Kidney (tissue), 22 donors: ENCODE measurements at places on chromosomes 3 and 15. TPM values are rescaled to one million over a fixed set of nuclear protein-coding genes. Genes with fewer than 3 reads are reported as not detected.

DNA sequence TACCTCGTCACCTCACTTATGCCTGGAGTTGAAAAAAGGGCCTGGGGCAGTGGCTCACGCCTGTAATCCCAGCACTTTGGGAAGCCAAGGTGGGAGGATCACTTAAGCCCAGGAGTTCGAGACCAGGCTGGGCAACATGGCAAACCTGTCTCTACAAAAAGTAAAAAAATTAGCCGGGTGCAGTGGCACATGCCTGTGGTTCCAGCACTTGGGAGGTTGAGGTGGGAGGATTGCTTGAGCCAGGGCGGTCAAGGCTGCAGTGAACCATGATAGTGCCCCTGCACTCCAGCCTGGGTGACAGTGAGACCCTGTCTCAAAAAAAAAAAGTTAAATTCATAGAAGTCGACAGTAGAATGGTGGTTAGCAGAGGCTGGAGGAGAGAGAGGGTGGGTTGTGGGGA is 4.6 kb upstream of the NEIL1 start:
- peaks cover 4% of the 10 kb centered on the region for H3K4me1 ChIP-seq
- no peak for DNase-seq
- H3K27me3 ChIP-seq = no peaks in the 10 kb centered on the region
- peaks cover 8% of the 10 kb centered on the region for H3K36me3 ChIP-seq

DNA sequence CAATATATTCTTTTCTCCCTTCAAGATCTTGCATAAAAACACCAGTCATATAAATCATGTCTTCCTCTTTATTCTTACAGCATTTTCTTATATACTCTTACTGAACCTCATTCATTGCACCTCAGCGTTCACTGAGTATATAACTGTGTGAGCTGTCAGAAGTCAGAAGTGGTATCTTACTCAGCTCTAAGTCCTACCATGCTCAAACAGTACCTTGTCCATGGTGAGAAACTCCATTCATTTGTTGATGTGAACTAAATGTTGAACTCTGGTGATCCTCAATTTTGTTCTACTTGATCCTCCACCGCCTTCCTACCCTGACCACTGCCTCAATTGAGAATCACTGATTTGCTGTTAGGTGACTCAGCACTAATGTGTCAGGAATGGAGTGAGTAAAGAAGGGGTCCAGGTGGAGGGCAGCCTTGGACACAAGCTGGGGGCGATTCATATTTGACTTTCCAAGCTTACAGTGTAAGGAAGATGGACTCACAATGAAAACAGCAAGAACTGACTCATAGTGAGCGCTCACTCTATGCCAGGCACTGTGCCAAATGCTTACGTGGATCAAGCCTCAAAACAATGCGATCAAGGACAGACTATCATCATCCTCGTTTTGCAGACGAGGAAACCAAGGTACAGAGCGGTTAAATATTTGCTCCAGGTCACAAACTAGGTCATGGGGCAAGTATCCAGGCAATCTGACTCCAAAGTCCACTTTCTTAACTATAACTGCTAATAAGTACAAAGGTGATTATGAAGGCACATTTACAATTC is 13.5 kb upstream of the ZFYVE19 start:
- H3K4me1 ChIP-seq = peaks cover 16% of the 10 kb centered on the region
- H3K27me3 ChIP-seq = no peaks in the 10 kb centered on the region
- H3K27ac ChIP-seq = peak overlapping the region; percentile 48
- no peak overlapping the region for H3K4me3 ChIP-seq
- no peaks in the 10 kb centered on the region for H3K36me3 ChIP-seq

DNA sequence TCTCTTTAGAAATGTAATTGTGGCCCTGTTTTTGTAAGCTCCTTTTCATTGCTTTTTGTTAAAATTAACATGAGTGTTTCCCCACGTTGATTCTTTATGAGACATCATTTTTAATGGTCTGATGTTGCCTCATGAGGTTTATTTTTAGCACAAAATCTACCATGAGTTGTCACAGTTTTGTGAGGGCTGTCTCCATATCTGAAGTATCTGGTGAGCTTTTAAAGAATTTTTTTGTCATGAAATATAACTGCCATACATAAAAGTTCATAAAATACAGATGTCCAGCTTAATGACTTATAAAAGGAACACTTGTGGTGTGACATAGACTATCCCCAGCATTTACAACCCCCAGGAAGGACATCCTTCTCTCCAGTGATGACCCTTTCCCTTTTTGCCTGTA is 34.3 kb upstream of the CEMIP start:
- H3K4me3 ChIP-seq = no peak overlapping the region
- DNase-seq = no peak
- H3K36me3 ChIP-seq = no peaks in the 10 kb centered on the region
- no peaks in the 10 kb centered on the region for H3K4me1 ChIP-seq
- no peaks in the 10 kb centered on the region for H3K27me3 ChIP-seq

- H3K27ac ChIP-seq = no peak overlapping the region
- DNase-seq = no peak
- no peaks in the 10 kb centered on the region for H3K27me3 ChIP-seq
- no peak overlapping the region for H3K4me3 ChIP-seq
- no peaks in the 10 kb centered on the region for H3K36me3 ChIP-seq
Measured at GRCh38 chr15:44222478-44222877, 27.4 kb upstream of the FRMD5 start.

DNA sequence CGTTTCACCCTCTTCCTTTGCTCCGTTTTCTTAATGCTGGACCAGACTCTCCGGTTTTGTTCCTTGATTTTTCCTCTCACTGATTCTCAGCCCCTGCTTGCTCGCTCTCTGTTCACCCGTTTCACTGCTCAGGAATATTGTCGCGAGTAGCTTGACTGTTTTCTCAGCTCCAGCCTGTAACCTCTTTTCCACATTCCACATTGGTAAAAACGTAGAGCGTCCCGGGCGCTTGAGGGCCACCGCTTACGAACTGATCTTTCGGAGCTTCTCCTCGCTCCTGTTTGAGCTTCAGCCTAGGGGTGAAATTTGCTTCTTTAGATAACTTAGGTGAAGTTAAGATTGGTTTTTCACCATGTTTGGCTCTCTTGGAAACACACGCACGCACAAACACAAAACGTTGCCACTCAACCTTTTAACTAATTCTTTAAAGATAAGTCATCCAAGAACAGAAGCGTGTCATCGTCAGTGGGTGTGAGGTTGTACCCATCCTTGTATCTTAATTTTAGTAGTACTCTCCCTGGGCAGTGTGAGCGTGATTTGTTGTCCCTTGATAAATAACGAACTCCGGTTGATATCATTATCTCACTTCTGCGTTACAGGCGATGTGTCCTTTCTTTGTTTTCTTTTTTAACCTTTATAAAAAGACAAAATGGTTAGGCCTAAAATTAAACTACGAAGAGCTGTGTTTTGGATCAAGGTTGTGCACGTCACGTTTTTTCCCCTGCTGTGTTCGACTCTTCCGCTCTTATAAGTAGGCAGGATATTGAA is 1.0 kb downstream of the PAK2 start:
- peak; percentile 75 for DNase-seq
- no peaks in the 10 kb centered on the region for H3K27me3 ChIP-seq
- no peaks in the 10 kb centered on the region for H3K4me1 ChIP-seq
- no peaks in the 10 kb centered on the region for H3K36me3 ChIP-seq
- H3K4me3 ChIP-seq = peak overlapping the region; percentile 96

DNA sequence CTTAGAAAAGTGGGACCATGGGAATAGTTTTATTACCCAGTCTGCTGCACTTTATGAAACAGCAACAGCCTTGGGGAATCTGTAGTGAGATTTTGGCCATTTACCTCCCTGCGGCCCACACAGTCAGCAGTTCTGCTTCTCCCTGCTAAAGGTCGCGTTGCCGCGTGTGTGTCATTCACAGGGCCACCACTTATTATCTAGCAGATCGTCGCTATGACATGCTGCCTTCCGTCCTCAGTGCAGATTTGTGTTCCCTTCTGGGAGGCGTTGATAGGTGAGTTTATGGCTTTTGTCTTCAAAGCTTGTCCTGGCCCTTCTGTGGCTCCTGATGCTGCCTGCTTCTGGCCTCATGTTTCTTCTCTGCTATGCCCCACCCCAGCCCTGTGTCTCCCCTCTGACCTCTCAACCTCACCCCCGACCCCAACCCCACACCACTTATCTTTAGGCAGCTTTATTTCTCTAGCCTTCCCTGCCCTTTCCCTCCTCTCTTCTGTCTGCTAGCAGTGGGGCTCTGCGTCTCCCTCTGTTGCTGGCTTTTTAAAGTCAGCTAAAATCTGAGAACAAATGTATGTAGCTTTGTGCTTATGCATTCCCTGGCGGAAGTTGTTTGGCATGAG is 30.1 kb downstream of the DIS3L start:
- H3K27me3 ChIP-seq = no peaks in the 10 kb centered on the region
- no peak overlapping the region for H3K27ac ChIP-seq
- no peak overlapping the region for H3K4me3 ChIP-seq
- no peak for DNase-seq
- H3K4me1 ChIP-seq = no peaks in the 10 kb centered on the region

- H3K36me3 ChIP-seq = no peaks in the 10 kb centered on the region
- no peak for DNase-seq
- no peak overlapping the region for H3K4me3 ChIP-seq
- no peaks in the 10 kb centered on the region for H3K27me3 ChIP-seq
- H3K4me1 ChIP-seq = no peaks in the 10 kb centered on the region
Measured at GRCh38 chr3:133162670-133163305, 124.6 kb downstream of the TMEM108 start.

LRRC31 gene
- 0.76 TPM for total RNA-seq

CYP11A1 gene
- 0.13 TPM for total RNA-seq

HTR3E gene
- total RNA-seq = not detected

TRIM42 gene
- total RNA-seq = not detected

CALML4 gene
- 17.4 TPM for total RNA-seq
